HFFc6 (cell line): ENCODE measurements at places on chromosomes 12 and 14. TPM values are rescaled to one million over a fixed set of nuclear protein-coding genes. Genes with fewer than 3 reads are reported as not detected.

Gene FGF23
- total RNA-seq = not detected in 2 replicates

Gene DEGS2
- not detected in 3 replicates for total RNA-seq

Gene MIPOL1
- total RNA-seq = 4.5 to 6.8 TPM (median 5.0 TPM) in 3 replicates

GRCh38 chr12:59444932-59445331 lies 150.9 kb upstream of the SLC16A7 start:
- no peak overlapping the region for H3K27ac ChIP-seq
- H3K4me1 ChIP-seq = peaks cover 18% of the 10 kb centered on the region
- DNase-seq = peak; percentile 37
- H3K27me3 ChIP-seq = 0 out of 2 replicates have a peak, but pooled peaks cover 1% of the 10 kb centered on the region

Gene SLC24A4
- total RNA-seq = not detected in 3 replicates

GRCh38 chr14:57390806-57391516 lies 575 bp downstream of the NAA30 start:
- no peaks in the 10 kb centered on the region for H3K27me3 ChIP-seq
- H3K27ac ChIP-seq = peak overlapping the region; percentile 86
- H3K4me1 ChIP-seq = peaks cover 49% of the 10 kb centered on the region
- H3K36me3 ChIP-seq = peaks cover 16% of the 10 kb centered on the region

Gene COX8C
- total RNA-seq = not detected in 3 replicates

Gene EIF2S3B
- 0.61 to 0.88 TPM (median 0.80 TPM) in 3 replicates for total RNA-seq

Gene IFNG
- not detected in 3 replicates for total RNA-seq

DNA sequence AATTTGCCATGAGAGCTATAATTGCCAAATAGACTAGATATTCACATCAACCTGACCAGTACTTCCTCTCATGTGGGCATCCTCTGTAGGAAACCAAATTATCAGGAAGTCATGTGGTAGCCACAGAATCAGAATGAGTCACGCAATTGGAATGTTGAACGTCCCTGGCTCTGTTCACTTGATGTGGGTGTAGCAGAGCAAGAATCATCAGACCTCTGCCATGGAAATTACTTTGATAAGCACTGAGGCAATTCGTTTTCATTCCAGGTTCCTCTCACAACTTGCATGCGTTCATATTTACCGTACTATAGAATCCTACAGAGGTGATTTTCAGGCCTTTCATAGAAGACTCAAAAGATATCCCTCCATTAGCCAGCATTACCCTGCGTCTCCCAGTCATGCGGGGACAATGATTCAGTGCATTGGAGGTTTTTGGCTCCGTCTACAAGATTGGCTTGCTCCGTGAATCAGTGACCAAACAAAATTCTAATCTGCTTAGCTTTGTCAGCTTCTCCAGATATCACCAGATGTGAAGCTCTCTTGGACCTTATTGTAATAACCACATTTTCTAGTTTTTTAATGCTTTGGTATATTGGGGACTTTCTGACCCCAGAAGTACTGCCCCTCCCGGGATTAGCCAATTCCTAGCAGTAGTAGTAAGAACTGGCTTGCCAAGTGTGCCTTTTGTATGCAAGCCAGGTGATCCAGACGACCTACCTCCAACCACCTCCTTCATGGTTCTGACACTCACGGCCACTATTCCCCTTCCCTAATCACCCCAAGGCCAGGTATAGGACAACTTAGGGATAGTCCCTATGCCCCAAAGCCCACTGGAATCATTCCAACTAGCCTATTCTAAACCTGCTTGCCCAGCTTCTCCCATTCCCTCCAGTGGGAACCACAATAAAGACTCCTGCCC lies 133.4 kb downstream of the KICS2 start:
- H3K4me1 ChIP-seq = peaks cover 68% of the 10 kb centered on the region
- peak; percentile 93 for DNase-seq
- H3K36me3 ChIP-seq = peaks cover 38% of the 10 kb centered on the region
- H3K4me3 ChIP-seq = peak overlapping the region; percentile 80
- no peaks in the 10 kb centered on the region; the same call in 1 of the 2 replicates for H3K27me3 ChIP-seq
- peak overlapping the region; percentile 93 for H3K27ac ChIP-seq

Gene TMEM253
- 0.21 TPM in 1 of 3 replicates, not detected in the others for total RNA-seq

Gene GALNT6
- 69.8 to 91.0 TPM (median 85.6 TPM) in 3 replicates for total RNA-seq

Gene MAGOHB
- total RNA-seq = 35.2 to 49.2 TPM (median 42.5 TPM) in 3 replicates

GRCh38 chr14:68637106-68638021 lies 155.5 kb downstream of the ZFP36L1 start:
- peak; percentile 12 for DNase-seq
- H3K4me1 ChIP-seq = peaks cover 9% of the 10 kb centered on the region
- H3K4me3 ChIP-seq = no peak overlapping the region
- no peak overlapping the region for H3K27ac ChIP-seq
- H3K27me3 ChIP-seq = no peaks in the 10 kb centered on the region

Gene SLC17A8
- not detected in 3 replicates for total RNA-seq

DNA sequence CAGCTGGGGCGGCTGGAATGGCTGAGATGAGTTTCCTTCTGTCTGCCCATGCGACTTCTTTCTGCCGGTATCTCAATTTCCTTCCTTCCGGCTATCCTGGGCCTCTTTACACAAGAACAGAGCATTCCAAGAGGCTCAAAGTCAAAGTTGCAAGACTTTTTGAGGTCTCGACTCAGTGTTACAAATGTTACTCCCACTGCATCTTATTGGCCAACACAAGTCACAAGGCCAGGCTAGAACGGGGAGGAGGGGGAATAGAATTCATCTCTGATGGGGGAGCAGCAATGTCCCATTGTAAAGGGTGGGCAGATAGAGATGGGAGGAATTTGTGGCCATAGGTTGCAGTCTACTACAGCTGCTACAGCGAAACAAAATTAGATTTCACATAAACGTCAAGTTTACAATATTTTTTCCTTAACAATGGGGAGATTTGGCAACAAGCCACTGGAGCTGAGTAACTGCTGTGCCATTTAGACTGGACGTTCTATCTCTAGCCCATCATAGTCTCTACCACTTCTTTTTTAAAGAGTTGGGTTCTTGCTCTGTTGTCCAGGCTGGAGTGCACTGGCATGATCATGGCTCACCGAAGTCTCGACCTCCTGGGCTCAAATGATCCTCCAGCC lies 9.5 kb upstream of the NYNRIN start:
- peak; percentile 32 for DNase-seq
- H3K27me3 ChIP-seq = peaks cover 10% of the 10 kb centered on the region
- peaks cover 14% of the 10 kb centered on the region for H3K4me1 ChIP-seq
- H3K36me3 ChIP-seq = no peaks in the 10 kb centered on the region
- peak overlapping the region; percentile 18; the same call in 1 of the 2 replicates for H3K4me3 ChIP-seq
